ENCODE measurements at places on chromosomes 1 and 21.

DNA sequence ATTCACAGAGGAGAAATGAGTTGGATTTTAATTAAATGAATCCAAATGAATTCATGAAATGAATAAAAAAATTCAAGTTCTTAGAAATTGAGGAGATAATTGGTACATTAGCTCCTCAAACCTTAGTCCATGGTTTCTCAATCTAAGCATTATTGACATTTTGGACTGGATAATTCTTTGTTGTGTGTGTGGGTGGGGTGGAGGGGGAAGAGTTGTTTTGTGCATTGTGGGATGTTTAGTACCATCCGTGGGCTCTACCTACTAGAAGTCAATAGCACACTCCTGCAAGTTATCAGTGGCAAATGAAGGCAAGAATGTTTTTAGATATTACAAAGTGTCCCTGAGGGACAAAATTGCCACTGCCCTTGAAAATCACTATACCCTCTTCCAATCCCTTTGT is 431.9 kb downstream of the PLPP3 start:
- DNase-seq: no peak

GRCh38 chr21:39675993-39676661 is 63.4 kb downstream of the B3GALT5 start:
- no peak for DNase-seq

DNA sequence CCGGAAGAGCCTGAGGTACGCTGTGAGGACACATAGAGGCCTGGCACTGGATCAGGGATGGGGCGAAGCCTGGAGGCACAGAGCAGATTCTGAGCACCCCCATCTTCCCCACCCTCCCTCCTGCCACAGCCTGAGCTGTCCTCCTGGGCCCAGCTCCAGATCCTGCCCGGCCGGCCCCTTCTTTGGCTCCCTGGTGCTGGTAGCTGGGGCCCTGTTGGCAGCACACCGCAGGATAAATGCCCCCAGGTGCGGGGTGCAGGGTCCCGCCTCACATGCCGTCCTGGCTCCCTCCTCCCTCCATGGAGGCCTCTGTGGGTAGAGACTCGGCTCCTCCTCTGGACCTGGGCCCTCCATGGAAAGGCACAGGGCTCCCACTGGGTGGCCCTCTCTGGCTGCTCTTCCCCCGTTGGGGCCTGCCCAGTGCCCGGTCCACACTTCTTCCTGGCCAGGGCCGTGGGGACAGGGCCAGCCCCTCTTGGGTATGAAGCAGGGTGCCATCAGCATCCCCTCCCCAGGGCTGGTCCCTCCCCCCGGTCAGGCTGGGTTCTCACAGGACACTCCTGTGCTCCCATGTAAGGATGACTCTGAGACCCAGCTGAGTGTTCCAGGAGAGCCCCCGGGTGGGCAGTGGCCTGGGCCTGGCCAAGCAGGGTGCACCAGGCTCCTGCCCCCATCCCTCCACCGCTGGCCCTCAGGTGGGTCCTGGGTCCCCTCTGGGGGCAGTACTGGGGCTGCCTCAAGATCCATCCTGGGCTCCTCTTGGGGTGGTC is 1.1 kb upstream of the OBSCN start:
- DNase-seq: no peak

DNA sequence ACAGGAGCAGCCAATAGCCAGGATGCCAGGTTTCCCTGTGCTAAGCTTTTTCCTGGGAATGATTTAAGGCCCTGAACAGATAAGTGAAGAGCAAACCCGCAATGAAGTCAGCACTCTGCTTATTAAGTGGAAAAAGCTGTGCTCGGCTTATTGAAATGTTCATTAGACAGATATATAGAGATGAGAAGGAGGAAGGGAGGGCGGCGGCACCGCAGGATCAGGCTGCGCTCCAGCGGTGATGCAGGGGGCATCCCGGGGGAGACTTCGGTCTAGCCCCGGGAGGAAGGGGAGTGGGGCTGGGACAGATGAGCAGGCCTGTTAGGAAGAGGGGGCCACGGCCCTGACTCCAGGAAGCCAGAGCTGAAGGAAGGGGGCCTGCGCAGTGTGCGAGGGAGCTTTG is 115.0 kb downstream of the TMEM53 start:
- DNase-seq: no peak

DNA sequence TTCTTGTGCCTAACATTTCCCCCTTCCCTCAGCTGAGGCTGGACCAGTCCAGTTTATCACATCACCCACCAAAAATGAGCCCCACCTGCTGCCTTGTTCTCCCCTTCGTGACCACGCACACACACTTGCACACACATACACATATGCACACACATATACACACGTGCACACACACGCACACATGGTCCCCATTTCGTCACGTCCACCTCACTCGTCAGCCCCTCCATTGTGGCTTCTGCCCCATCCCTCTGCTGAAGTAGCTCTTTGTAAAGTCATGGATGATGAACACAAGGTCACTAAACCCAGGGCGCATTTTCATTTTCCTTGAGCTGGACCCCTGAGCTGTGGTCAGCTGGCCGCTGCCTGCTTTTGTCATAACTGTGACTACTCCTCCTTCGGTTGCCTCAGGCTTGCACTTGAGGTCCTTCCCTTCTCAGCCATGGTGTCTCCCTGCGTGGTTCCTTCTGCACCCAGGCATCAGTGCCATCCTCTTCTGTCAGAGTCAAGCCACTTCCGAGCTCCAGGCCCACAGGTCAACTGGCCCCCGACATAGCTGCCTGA is 93.8 kb downstream of the SYT2 start:
- DNase-seq: no peak

All from activated CD8-positive, alpha-beta memory T cell treated with anti-CD3 and anti-CD28 coated beads, Interleukin-2, amount 50 U/mL, for 4 hours (primary cell).